Left lung (tissue), 14 donors: ENCODE measurements at places on chromosomes 4 and X. TPM values are rescaled to one million over a fixed set of nuclear protein-coding genes. Genes with fewer than 3 reads are reported as not detected.

VCX2 gene
- total RNA-seq = not detected

GRCh38 chr4:95167805-95168204 is 381.0 kb downstream of the UNC5C start:
- DNase-seq = no peak

DNA sequence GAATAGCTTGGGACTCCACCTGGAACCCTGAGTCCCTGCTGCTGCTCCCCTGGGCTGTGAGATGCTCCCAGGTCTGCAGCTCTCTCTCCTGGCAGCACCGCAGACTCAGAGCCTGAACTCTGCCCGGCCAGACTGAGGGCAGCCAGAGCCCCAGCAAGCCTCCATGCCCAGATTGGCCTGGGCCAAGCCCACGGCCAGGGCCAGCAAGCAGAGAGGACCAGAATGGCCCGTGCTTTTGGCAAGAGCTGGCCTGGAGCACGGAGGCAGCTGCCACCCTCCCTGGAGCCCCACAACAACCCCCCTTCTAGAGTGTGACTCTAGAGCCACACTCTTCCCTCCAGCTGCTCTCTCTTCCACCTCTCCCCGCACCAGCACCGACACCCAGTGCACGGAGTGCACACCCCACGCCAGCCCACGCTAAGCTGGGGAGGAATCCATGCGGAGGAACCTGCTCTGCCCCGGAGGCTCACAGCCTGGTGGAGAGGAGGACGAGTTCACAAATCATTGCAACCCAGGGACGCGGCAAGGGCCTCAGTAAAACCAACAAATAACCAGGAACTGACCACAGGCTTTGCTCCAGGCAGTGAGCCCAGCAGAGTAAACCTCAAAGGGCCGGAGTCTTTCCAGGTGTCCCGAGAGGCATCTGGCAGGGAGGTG is 110.3 kb downstream of the HMX1 start:
- peak; percentile 52 for DNase-seq

DNA sequence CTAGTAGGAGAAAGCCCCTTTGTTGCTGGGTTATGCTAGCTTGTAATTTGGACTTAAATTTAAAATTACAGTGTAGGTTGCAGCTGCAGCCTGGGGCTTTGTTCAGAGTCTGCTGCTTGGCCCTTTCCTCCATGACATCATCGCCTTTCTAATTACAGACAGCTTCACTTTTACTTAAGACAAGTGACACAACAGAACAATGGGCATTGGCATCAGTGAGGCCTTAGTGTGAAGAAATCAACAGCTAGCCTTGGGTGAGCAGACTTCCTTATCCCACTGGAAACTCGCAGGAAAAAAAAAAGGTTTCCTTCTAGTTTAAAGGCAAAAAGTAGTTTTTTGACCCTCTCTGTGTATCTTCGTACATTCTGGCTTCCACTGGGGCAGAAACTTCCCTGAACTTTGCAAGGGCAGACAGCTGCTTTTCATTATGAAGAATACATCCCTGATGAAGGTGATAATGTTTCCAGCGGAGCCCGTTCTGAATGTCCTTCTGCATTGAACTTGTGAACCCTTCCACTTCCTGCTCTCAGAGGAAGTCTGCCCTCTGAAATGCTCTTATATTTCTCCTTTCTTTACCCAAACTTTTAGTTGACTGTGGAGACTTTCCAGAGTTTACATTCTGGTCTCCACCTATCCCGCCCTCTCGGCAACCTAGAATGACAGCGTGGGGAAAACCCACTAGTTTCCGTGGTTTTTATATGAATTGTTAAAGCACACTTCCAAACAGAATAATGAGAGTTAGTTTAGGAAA is 123.2 kb upstream of the FAM9C start:
- no peak for DNase-seq
